ENCODE measurements at places on chromosomes 2 and 18.

GRCh38 chr18:49591271-49591670 is 29.4 kb downstream of the LIPG start:
- no peak for DNase-seq

DNA sequence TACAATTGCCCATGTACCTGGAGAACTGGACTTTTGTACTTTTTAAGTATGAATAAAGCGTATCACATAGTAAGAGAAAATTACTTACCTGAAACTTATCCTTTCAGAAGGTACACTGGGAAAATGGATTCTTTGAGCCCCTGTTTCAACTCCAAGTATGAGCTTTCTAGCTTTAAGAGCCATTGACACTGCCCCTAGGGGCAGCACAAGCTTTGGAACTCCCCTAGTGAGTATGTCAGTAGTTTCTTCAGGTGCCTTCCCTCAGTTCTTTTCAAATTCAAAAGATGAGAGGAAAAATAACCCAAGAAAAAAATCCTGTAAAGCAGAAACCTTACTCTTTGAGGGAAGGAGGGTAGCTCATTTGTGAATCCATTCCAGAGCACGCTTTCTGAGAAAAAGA is 124.1 kb downstream of the MEMO1 start:
- DNase-seq: peak; percentile 52

DNA sequence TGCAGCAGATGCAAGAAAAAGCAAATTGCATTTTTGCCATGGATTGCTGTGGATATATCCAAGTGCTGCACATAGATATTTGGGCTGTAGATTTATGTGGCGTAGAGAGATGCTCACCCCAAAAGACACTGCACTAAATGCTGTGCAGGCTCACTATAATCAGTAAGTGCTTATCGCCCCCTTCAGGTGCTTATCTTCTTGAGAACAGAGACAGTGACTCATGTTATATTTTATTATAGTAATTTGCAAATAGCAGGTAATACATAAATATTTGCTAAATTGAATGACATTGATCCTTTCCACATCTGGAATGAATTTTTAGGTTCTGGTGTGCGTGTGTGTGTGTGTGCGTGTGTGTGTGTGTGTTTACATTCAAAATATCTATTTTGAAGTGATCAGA is 36.8 kb upstream of the PLEKHM3 start:
- DNase-seq: peak; percentile 63

DNA sequence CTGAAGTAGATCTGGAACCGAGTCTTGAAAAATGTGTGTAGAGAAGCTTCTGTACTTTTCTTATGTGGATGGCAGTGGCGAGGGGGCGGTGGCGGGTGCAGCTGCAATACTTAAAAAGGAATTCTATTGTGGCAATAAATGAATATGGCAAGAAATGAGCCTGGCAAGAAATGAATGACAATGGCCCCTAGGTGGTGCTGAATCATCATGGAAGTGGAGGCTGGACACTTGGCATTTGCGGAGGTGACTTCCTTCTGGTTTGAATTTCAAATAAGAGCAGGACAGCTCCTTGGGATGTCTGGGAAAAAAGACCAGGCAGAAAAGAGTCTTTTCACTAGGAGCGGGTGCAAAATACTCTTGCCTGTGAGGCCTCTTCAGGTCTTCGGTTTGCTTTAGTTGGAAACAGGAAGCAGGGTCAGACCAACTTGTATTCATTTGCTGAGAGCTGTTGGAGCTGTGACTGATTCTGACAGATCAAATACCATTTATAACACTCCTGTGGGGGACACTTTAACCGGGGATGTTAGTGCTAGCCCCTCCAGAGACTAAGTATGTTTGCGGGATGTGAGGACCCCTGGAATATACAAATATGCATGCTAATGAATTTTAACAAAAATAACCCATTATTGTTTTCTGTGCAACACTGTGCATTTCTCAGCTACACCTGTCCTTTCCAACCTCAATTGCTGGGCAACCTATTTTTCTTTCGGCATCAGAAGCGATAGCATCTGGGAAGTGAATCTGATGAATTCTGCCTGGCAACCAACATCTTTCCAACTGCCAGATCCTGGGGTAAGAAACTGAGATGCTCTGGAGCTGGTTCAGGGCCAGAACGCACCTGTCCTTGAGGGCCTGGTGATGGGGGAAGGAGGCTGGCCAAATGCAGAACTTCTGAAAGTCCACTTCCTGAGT is 35.4 kb downstream of the FASTKD2 start:
- DNase-seq: peak; percentile 71

DNA sequence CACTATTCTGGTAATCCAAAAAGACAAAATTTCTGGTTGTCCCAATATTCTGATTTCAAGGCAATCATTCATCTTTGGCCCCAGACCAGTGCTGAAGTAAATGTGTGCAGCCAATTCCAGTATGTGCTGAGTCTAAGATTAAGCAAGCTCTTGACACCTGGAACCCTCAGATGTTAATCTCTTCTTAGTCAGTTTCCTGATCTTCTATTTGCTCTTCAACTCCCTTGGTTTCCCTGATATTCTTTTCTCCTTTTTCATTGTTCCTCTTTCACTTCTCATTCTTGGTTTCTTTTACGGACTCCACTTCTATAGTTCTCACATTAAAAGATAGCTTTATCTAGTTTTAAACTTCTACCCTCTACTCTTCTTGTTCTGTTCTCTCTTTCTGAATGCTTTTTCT is 445.7 kb upstream of the FANCL start:
- no peak for DNase-seq

DNA sequence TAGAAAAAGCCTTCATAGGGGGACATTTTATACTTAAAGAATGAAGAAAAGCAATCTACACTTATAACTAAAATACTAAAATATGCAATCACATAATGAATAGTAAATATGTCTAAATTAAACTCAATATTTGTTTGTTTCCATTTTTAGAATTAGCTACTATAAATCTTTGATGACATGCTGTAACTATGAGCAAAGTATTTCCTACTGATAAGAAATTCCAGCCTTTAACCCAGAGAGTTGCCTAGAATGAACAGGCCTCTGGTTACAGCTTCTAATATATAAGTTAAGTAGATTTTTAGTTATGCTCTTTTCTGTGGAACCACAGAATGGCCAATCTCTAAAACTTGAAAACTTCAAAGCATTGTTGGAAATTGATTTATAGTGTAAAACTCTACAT is 1465.6 kb upstream of the ZEB2 start:
- no peak for DNase-seq

DNA sequence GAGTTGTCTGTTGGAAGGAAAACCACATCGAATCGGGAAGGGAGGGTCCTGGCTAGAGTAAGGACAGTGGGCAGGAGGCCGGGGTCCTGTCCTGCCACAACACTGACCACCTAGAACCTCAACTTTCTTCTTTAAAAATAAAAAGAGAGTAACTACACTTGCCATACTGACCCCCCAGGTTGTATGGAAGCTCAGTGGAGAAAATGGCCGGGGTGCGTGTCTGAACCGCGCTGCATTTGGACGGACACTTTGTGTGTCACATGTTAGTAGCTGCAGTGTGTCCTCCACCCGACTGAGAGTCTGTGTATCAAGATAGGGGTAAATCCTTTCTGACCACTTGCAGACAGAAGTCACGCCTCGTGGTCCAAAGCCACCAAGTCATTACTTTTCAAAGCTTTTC is 87.0 kb downstream of the GBX2 start:
- no peak for DNase-seq

DNA sequence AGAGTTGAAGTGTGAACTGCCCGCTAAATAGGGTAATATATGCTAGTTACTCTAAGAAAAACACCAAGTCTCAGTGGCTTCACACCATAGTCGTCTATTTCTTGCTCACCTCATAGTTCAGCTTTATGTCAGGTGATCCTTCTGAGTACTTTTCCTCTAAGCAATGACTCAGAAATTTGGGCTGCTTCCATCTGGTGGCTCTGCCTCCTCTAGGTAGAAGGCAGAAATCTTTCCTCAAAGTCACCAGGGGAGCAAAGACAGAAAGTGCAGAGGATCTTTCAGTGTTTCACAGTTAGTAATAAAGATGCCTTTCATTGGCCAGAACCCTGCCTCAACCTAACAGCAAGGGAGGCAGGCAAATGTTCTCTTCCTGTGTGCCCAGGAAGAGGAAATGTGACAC is 17.3 kb downstream of the CDH20 start:
- peak; percentile 5 for DNase-seq

DNA sequence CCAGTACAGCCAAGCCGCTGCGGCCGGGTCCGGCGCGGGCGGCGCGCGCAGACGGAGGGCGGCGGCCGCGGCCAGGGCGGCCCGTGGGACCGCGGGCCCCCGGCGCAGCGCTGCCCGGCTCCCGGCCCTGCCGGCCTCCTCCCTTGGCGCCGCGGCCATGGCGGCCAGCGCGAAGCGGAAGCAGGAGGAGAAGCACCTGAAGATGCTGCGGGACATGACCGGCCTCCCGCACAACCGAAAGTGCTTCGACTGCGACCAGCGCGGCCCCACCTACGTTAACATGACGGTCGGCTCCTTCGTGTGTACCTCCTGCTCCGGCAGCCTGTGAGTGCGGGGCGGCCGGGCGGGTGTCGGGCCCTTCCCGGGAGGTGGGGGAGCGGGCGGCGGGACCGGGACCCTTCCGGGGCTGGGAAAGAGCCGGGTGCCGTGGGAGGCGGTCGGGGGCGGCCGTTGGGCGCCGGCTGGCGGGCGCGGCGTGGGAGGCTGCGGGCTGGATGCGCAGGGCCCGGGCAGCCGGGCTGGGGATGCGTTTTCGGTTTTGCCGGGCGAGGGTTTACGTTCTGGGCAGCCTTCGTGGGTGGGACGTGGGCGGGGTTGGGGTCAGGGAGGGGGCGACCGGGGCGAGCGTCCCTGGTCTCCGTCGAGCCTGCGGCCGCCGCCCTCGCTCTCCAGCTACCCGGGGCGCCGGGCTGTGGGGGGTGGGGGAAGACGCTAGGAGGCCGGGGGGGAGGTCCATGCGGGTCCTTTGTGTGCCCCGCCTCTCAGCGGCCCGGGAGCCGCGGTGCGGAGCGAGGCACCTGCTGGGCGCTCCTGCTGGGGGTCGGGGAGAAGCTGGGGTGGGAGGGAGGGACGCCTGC is 537 bp downstream of the AGFG1 start:
- DNase-seq: peak; percentile 33

DNA sequence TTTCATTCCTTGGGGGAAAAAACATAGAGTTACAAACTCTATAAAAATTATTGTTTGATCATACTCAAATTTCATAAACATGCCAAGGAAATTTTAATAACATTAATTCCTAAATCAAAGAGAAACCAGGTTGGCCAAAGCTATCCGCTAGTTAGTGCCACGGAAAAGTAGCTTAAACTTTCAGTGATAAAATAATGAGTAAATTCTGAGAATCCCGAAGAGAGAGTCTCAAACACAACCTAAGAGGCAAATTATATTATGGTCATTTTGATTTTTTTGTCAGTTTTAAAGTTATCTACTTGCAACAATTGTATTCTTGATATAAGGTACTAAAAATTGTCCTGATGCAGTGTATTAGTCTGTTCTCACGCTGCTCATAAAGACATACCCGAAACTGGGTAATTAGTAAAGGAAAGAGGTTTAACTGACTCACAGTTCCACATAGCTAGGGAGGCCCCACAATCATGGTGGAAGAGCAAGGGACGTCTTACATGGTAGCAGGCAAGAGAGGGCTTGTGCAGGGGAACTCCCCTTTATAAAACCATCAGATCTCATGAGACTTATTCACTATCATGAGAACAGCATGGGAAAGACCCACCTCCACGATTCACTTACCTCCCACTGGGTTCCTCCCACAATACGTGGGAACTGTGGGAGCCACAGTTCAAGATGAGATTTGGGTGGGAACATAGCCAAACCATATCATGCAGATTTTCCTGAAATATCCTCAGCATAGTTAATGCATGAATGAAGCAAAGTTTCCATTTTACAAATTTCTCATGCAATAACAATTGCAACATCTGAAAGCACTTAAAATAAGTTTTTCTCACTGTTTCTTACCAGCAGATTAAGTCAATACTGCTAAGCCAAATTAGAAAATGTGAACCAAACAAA is 205.9 kb upstream of the STK17B start:
- no peak for DNase-seq

- no peak for DNase-seq
Measured at GRCh38 chr18:44723411-44723810, 42.7 kb downstream of the SETBP1 start.

DNA sequence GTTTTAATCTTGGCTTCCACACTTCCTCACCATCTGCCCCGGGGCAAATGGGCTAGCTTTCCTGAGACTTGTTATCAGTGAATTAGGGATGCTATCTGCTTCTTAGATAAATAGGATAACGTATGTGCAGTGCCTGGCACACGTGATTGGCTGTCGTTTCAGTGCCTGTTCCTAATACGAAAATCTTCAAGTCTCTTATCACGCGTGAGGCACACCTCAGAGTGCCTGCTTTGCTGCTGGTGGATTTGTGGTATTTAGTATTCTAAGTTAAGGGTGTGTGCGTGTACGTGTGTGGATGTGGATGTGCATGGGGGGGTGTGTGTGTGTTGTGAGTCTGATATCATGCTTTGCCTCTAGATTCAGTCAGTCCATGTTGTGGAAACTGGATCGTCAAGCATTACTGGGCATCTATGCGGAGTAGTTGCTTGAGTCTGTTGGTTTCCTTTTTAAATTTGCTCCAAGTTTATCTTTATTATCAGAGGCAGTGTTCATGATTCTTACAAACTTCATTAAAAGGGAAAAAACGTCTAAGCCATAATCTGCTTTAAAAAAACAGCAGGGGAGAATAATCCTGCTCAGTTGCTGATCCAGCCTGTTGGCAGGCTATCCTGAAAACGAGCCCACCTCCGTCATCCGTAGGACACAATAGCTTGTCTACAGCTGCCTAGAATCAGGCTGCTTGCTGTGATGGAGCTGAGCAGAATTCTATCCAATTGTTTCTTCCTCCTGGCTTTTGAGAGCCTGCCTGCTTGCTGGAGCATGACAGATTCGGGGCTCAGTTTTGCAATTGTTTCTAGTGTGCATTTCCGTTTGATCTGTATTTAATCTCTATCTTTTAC is 6.6 kb downstream of the SH3RF3 start:
- no peak for DNase-seq

- DNase-seq: no peak
Measured at GRCh38 chr2:172437419-172438341, 10.3 kb downstream of the ITGA6 start.

DNA sequence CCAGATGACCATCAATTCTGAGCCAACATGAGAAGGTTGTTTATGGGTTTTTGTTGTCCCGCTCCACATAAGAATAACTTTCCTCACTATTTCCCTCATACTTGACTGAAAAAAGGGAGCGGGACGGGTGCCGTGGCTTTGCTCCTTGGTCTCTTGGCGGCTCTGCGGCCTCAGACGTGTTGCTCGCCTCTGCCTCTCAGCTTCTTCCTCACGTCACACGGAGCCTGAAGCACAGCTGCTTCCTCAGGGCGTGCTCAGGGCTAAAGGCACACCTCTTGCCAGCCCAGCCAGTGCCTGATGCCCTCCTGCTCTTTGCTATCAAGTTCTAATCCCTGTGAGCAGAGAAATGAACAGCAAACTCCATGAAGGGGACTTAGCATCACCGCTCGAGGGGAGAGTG is 17.9 kb upstream of the ID2 start:
- DNase-seq: no peak

- DNase-seq: no peak
Measured at GRCh38 chr2:137369106-137369505, 595.2 kb upstream of the HNMT start.

DNA sequence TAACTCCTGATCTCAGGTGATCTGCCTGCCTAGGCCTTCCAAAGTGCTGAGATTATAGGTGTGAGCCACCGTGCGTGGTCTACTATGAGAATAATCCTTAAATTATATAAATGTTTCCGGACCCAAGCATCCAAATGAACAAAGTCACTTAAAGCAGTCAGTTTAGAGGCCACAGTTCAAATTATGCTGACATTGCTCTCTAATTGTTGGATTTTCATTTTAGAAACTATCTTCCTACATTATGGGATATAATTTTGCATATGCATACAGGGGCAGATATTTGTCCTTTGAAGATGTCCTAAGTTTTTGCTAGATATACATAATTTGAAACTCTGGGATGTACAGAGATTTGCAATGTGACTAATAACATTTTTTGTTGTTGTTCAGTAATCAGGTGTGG is 390.1 kb downstream of the RND3 start:
- DNase-seq: no peak
